ENCODE measurements at places on chromosomes 3 and 15.

DNA sequence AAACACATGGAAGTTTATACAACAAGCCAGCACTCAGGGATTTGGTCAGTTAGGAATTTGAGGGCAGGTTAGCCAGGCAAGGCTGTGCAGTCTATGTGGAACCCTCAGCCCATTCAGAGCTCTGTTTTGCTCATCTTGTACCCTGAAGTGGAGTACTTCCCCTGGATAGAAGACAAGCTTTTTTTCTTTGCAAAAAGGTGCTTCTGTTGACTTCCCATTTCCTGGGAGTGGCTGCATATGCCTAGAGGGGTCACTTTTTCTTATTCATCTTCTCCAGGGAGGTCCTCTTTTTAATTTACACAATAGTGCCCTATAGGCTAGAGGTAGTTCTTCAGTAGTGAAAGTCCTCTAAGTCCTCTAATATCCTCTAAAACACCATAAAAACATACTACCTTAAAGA, 225.0 kb upstream of the P2RY1 start:
- DNase-seq: no peak

GRCh38 chr3:187925326-187925725, 180.1 kb upstream of the BCL6 start:
- DNase-seq: no peak

- no peak for DNase-seq
Measured at GRCh38 chr15:81363276-81363675, 10.7 kb downstream of the TMC3 start.

- DNase-seq: no peak
Measured at GRCh38 chr15:28271697-28272260, 50.2 kb downstream of the HERC2 start.

DNA sequence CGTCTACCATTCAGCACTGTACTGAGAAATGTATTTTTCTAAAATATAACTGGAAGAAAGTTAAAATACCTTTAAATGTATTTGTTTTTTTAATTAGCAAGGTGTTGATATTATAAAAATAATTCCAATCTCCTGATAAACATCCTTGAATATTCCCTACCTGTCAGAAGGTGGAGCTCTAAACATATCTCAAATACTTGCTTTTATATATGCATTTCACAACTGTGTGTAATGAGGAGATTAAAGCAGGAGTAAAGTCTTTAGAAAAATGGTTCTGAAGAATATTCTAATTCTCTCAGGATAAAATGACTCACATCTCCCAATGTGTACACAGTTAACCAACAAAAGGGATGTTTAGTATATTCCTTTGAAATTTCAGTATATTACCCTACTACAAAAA, 422.7 kb downstream of the PLCL2 start:
- DNase-seq: peak; percentile 16

DNA sequence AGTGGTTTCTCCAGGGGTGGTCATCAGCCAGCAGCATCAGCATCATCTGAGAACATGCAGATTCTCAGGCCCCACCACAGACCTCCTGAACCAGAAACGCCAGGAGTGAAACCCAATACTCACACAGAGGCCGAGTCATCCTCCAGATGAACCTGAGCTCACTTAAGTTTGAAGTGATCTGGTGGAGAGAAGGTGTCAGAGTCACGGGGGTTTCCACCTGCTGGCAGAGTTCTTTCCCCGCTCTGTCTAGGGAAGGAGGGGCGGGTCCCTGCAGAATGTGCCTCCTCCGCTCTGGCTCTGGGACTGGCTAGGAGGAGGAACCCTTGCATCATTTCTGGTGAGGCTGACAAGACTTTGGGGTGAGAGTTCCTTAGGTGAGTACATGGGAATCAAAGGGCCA, 13.3 kb upstream of the KIF23 start:
- DNase-seq: no peak

DNA sequence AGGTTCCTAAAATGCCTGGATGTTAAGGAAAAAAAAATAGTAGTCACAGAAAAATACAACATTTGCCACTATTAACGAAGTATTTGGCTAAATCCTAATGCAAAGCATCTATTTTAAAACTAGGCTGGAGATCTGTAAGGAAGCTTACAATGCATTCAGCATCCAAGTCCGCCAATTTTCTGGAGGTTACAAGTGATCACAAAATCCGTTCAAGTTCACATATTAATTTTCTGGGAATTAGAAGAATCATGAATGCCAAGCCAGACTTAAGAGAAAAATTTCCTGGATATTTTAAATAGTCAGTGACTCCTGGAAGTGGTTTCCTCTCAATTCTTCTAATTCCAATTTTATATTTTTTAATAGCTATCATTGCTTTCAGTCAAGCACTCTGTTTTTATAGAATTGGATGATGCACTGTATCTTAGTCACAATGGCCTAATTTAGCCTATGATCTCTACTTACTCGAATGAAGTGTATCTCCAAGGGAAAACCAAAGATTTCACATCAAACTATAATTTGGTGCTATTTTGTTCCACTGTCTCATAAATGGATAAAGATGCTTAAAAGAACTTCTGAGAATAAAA, 60.4 kb downstream of the P3H2 start:
- DNase-seq: no peak

DNA sequence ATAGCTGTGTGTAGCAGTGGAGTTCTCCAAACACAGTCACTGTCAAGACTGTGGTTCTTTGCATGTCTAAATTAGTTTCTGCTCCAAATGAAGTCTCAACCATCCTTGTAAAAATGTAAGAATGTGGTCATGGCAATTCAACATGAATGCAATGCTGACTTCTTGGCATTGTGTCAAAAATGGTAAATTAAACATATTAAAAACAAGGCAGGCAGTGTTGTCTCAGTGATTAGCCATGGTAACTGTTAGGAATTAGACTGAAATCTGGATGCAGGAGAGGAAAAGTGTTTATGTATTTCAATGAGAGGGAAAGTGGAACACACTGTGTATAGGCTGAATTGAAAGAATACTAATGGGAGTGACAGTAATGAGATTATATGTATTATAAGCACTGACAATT, 597.2 kb downstream of the EDEM1 start:
- no peak for DNase-seq

DNA sequence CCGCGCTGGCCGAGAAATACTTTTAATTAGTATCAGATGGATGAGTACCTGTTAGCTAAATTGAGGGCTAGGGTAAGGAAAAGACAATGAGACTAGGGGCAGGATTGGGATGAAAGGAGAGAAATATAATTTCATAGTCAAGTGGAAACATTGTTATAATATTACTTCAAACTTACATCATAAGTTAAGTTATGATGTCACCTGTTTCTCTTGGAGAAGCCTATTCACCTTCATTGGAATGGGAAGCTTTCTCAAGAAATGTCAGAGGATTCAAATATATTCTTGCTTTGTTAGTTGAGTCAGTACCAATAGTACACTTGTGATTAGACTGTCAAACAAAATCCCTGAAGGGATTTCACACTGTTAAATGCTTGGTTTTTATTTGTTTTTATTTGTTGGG, 116.2 kb downstream of the NEO1 start:
- DNase-seq: no peak

GRCh38 chr15:86571873-86572272, 492.2 kb downstream of the AGBL1 start:
- DNase-seq: no peak

GRCh38 chr3:160648701-160649100, 28.3 kb upstream of the ARL14 start:
- DNase-seq: no peak

- no peak for DNase-seq
Measured at GRCh38 chr3:133944641-133945380, 49.1 kb upstream of the RAB6B start.

DNA sequence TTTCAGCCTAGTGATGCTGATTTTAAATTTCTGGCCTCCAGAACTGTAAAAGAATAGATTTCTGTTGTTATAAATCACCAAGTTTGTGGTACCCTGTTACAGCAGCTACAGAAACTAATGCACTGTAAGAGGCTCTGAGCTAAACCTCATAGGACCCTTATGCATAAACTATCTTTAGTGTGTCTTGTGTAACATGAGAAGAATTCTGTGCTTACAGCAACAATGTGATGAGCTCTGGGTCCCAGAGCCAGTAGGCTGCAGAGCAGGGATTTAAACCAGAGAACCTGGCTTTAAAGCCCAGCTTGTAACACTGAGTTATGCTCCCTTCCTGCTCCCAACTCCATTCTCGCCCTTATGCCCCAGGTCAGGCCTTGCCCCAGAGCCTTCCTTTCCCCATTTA, 113.1 kb downstream of the THSD4 start:
- DNase-seq: no peak

GRCh38 chr3:1079662-1080061, 13.2 kb upstream of the CNTN6 start:
- no peak for DNase-seq

GRCh38 chr3:77319711-77320110, 279.8 kb downstream of the ROBO2 start:
- DNase-seq: peak; percentile 7

DNA sequence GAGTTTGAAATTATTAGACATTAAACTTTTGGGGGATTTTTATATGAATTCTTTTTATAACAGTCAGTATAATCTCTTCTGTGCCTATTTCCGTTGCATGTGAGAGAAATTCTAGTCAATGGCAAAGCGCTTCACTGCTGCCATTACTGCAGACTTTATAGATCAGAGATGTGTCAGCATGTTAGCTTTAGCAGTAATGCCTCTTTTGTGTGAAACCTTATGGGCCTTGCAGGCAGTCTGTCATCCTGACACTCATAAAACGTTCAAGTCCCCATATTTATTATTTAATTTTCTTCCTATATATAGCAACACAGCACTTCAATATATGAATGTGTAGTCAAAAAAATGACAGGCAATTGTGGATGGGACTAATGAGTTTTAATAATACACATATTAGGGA, 191.0 kb downstream of the NLGN1 start:
- no peak for DNase-seq

Measured in RKO (cell line).